Central memory CD4-positive, alpha-beta T cell (primary cell): ENCODE measurements at places on chromosomes 6 and 20.

DNA sequence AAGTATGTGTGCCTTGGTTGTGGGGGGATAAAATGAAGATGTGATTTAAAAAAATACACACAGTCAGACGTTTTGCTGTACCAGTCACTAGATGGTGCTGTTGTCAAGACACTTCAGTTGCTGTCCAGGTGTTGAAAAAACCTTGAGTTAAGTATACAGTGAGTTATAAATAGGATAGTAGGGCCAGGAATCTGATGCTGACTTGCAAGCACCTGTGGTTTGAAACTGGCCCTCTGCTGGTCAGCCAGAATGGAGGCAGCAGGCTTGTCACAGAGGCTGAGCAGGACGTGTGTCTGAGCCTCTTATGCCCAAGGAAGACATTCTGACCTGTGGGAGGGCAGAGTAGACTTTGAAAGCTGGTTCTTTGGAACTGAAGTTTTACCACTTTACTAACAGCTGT lies 27.8 kb downstream of the RNF8 start:
- DNase-seq: peak; percentile 33

GRCh38 chr6:106110164-106110826 lies 24.2 kb downstream of the PRDM1 start:
- DNase-seq: no peak

DNA sequence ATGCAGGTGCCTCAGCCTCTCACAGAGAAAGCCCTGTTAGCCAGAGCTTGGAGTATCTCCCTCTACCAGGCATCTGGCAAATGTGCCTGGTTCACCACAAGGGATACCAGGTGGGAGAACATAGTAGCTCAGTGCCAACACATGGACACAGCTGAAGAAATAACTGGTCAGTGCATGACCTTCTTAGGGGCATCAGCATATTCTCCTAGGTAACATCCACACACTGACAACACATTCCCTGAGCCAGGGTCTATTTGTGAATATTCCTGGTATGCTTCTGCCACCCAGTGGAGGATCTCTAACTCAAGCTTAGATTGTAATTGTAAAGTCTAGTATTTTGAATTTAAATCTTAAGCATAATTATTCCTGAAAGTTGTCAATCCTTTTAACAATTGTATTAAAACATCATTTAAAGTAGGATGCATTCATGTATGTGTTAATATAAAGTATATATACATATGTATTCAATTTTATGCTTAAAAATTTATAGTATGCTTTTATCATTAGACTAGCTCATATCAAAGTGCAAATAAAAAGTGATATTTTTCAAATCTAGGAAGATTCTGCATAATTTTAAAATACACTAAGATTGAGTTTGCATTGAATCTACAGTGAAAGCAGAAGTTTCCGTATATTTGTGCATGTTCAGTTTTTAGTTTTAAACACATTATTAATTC lies 45.3 kb upstream of the COL21A1 start:
- no peak for DNase-seq

DNA sequence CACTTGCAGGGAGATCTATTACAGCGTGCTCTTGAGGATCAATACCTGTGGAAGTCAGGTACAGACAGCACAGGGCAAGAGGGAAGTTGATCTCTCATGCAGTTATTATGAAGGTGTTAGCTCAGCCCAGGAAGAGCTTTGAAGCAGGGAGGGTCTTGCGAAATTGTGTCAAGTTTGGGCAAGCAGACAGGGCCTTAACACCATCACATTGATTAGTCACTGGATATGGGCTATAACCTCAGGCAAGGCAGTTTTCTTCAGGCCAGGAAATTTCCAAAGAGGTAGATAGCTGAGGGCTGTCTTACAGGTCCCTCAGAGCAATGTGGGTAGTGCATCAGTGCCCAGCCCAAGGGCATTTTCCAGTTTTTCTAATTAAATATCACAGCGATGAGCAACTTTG lies 643.8 kb downstream of the DHX35 start:
- DNase-seq: no peak

DNA sequence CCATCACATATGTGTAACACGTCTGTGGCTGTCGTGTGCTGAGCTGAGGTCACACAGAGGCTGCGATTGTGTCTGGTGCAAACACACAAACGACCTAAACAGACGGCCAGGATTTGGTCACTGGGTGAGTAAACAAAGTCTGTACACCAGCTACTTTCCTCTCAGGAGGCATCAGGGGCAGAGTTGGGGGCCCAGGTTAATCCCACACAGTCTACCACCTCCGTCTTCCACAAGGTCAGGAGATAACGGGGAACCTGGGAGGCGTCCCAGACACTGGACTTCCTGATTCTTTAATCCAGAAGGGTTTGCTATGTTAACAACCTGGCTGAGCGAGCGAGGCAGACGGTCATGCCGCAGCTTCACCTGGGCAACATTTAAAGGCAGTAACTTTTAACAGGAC lies 1.5 kb downstream of the DACT2 start:
- DNase-seq: no peak

GRCh38 chr6:168093071-168093505 lies 14.1 kb upstream of the FRMD1 start:
- no peak for DNase-seq

DNA sequence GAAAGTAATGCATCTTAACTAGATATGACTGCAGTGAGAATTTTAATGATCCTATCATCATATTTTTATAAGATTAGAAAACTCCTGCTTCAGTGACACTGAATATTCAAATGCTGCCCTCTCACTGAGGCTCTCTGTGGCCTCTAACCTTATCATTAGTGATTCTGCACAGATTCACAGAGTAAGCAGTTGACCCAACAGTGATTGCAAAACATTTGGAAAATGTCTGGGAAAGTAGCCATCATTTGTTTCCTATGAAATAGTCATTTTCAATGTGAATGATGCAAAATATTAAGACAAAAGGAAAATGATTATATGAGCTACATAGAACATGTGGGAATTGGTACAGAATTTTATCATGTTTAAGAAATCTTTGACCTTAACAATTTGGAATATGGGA lies 210.3 kb downstream of the TBX18 start:
- no peak for DNase-seq

- DNase-seq: no peak
Measured at GRCh38 chr6:71913444-71914234, 27.3 kb downstream of the RIMS1 start.

GRCh38 chr20:5687884-5688283 lies 62.3 kb upstream of the SHLD1 start:
- no peak for DNase-seq

GRCh38 chr20:33482581-33482980 lies 7.3 kb upstream of the CBFA2T2 start:
- no peak for DNase-seq

DNA sequence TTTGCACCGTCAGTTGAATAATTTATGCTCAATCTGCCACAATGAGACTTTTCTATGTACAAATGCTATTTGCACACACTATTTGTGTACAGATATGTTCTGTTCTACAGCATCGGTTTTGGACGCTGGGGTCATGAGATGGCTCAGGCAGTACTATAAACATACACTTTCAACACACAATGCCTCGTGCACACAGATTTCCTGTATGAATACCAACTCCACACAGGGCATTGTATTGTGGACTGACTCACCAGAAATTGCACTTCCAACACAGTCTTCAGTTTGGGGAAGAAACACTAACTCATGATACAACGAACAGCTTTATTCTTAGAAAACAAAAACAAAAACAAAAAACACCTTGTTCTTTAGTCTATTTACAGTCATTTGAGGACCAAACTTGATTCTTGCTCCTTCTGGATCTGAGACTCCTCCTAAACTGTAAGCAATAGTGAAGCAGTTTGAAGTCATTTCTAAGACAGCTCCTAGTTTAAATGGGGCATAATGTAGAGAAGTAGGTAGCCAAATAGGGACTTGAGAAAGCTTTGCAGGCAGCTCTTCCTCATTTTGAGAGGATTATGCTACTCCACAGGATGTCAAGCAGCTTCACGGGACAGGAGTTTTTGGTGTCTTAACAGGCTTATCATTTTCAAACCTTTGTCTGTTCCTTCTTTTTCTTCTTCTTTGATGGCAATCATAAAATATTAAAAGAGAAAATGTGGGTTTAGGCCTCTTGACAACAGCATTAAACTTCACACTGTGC lies 33.7 kb downstream of the GJA10 start:
- DNase-seq: no peak

DNA sequence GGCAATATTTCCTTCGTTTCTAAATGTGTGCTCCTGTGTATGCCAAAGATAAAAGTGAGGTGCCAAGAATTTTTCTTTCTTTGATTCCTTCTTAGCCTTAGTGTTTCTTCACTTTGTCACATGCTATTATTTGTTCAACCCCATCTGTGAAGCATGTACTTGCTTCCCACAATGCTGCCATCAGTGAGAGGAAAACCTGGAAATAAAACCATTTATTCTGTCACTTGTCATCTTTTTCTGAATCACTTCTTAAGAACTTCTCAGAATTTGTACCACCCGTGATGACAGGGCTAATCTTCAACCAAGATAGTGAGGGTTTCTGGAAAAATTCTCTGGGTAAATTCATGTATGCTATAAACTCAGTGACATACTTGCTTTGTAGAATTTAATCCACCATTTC lies 450.1 kb downstream of the COL12A1 start:
- no peak for DNase-seq

DNA sequence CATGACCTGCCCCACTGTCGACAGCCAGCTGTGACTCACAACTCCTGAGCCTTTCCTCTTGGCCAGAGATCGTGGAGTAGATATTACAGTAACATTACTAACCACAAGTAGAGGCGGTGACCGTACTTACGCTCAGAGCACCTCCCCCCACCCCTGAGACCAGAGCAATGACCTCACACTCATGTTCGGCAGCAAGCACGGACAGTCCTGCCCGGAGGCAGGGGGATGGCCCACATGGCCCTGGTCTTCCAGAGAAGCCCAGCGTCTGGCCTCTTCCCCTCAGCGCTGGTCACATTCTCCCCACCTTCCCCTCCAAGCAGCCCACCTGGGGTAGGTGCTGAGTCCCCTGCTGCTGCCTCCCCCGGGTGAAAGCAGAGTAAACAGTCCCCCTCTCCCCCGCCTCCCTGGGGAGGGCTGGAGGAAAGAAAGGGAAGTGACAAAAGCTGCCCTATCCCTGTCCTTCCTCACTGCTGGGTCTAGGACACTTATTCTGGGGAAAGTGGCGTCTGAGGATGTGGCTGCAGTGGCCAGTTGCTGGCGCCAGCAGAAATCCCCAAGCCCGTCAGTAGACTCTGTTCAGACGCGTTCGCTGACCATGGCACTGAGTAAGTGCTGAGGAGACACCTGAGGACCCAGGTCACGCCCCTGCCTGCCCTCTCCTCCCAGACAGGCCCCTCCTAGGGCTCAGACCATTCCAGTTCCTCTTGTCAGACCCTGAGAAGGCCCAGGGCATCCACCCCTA lies 68.5 kb downstream of the MRPL14 start:
- DNase-seq: no peak

GRCh38 chr6:94462231-94462630 lies 1042.9 kb upstream of the EPHA7 start:
- no peak for DNase-seq

DNA sequence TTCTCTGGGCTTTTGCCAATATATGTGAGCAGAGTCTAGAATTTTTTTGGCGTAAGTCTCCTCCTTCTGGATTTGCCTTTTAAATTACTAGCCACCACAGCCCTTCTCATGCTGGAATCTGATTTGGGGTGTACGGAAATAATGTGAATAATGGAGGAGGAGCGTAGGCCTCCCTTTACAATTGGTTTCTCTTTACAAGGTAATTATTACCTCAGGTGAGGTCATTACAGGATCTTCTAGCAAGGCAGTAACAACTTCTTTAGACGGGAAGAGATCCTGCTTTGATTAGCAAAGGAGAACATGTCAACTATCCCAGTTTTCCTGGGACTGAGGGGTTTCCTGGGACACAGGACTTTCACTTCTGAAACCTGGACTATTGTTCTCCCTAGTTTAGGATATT lies 8.9 kb downstream of the RWDD2A start:
- no peak for DNase-seq

GRCh38 chr6:7507600-7507999 lies 33.9 kb upstream of the DSP start:
- no peak for DNase-seq

- DNase-seq: no peak
Measured at GRCh38 chr20:3339076-3339475, 68.4 kb downstream of the DNAAF9 start.

DNA sequence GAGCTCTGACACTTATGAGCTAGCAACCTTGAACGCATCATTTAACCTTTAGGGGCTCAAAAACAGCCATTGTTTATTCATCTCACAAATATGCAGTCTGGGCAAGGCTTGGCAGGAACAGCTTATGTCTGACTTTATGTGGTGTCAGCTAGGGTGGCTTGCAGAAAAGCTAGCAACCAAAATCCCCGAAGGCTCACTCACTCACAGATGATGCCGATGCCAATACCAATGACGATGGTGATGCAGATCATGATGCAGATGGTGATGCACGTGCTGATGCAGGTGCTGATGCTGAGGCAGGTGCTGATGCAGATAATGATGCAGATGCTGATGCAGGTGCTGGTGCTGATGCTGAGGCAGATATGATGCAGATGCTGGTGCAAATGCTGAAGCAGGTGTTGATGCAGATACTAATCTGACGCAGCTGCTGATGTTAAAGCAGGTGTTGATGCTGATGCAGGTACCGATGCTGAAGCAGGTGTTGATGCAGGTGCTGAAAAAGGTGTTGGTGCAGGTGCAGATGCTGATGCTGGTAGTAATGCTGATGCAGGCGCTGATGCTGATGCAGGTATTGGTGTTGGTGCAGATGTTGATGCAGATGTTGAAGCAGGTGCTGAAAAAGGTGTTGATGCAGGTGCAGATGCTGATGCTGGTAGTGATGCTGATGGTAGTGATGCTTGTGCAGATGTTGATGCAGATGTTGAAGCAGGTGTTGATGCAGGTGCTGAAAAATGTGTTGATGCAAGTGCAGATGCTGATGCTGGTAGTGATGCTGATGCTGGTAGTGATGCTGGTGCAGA lies 195.6 kb downstream of the NFATC2 start:
- no peak for DNase-seq

- no peak for DNase-seq
Measured at GRCh38 chr6:121857551-121857950, 422.1 kb downstream of the GJA1 start.

- no peak for DNase-seq
Measured at GRCh38 chr6:17032590-17032987, 69.3 kb upstream of the STMND1 start.

DNA sequence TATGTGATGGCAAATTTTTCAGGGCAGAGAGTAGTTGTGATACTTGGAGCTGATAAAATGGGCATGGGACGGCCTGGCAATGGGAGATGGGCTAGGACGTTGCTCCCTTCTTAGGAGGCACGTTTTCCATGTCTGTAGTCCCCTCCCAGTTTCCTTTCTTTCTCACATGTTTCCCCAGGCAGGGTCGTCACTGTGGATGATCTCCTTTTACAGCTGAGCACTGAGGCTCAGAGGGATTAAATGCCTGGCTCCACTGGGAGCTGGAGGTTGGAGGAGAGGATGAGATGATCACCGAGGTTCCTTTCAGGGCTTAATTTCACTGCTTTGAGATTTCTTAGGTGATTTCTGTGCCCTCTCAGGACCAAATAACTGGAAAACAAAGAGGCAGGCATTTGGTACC lies 136.7 kb downstream of the SOBP start:
- DNase-seq: no peak

DNA sequence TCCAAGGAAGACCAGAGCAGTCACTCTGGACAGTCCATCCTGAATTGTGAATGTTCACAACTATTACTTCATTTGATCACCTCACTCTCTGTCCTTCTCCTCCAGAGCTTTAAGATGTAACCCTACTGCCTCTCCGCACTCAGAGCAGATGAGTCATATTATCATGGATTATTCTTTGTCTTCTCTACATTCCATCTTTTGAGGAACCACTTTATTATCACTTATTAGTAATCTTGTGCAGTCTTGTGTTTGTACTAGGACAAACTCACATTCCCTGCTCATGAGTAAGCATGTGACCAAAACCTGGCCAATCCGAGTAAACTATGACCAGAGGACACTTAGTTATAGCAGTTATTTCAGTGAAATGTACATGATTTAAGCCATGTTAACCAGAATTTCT lies 401.5 kb upstream of the ADGRB3 start:
- DNase-seq: no peak
